ENCODE measurements at places on chromosomes 2 and 18.

GRCh38 chr18:13036622-13037320 is 45.6 kb downstream of the CEP192 start:
- no peak for DNase-seq

- no peak for DNase-seq
Measured at GRCh38 chr2:26521913-26522180, 43.9 kb upstream of the OTOF start.

DNA sequence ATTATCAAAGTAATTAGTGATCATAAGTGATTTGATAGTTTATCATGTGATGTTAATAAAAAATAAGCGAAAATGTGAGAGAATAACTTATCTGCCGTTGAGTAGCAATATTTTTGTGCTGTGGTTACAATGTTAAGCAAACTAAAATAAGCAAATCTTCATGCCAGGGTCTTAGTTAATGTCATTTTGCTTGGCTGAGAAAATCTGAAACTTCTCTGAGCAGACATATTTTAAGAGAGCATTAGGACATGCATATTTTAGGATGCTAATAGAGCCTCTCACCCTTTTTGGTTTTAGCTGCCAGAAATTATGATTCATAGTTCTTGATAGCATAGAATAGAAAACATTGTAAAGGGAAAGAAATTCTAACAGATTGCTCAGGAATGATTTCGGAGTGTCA is 233.5 kb upstream of the ZEB2 start:
- no peak for DNase-seq

GRCh38 chr2:154698296-154698720 is at the start of gene KCNJ3:
TSS of gene KCNJ3 (plus strand) at chr2:154698695. CDS start at chr2:154698776, 81 bp downstream.
- no peak for DNase-seq

DNA sequence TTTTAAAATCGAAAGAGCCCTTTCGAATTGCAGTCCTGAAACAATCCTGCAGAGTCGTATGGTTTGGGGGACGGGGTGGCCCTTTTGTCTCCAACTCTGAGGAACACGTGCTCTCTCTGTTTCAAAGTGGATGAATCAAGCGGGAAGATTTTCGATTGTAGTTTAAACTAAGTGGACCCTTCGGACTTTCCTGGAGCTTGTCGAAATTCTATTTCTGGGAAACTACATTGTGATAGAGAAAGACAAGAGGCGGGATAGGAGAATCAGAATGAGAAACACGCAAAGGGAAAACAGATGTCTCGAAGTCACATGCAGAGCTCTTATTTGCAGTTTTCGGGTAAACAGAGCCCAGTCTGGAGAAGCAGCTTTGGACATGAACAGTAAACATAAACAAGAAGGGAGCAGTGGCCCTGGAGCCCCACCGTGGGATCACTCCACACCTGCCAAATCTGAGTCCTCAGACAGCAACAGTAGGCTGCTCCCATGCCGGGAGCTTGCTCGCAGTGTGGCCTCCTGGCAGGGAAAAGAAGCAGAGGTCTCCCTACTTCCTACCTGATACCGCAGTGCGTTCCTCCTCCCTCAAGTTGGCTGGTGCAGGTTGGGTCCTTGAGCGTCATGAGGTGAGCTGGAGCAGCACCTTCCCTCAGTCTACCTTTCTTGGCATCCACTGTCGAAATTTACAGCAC is 202.4 kb downstream of the SLC4A3 start:
- no peak for DNase-seq

- no peak for DNase-seq
Measured at GRCh38 chr2:241895712-241896641, 26.4 kb downstream of the RTP5 start.

DNA sequence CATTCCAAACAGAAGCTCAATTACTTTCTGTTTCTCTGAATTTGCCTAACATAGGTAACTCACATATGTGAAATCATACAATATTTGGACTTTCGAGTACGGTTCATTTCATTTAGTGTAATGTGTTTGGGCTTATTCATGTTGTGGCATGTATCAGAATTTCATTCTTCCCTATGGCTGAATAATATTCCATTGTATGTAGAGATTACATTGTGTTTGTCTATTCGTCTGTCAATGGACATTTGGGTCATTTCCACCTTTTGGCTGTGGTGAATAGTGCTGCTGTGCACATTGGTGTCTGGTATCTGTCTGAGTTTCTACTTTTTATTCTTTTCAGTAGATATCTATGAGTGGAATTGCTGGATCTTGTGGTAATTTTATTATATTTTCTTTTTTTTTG is 43.9 kb downstream of the LBH start:
- DNase-seq, result no peak

GRCh38 chr2:236876642-236877041 is 209.0 kb upstream of the COPS8 start:
- DNase-seq, result no peak

GRCh38 chr2:153595939-153596338 is 117.4 kb upstream of the RPRM start:
- DNase-seq, result peak; percentile 4

DNA sequence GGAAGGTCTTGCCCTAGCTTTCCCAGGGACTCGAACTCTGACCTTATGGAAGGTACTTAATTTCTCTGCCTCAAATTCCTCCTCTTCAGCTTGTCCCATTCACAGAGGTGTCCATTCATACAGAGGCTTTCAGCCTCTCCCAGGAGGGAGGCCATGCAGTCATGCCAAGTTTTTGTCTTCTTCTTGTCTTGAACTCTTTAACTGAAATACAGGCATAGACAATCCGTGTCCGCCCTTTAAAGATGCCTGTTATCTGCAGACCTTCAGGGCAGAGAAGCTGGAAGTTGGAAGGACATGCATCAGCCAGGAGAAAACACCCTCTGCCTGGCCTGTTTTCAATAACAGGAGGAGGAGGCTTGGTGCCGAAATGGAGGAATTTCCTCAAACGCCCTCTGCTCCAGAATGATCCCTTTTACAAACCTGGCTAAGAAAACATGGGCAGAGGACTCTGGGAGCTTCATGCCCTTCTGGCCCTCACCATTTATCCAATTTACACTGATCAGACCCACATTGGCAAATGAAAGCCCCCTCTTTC is 308.3 kb downstream of the MYCN start:
- DNase-seq, result no peak

- DNase-seq, result no peak
Measured at GRCh38 chr2:63614448-63614968, 25.7 kb downstream of the MDH1 start.

GRCh38 chr2:241255542-241256167 is 59.8 kb downstream of the HDLBP start:
- DNase-seq, result no peak

DNA sequence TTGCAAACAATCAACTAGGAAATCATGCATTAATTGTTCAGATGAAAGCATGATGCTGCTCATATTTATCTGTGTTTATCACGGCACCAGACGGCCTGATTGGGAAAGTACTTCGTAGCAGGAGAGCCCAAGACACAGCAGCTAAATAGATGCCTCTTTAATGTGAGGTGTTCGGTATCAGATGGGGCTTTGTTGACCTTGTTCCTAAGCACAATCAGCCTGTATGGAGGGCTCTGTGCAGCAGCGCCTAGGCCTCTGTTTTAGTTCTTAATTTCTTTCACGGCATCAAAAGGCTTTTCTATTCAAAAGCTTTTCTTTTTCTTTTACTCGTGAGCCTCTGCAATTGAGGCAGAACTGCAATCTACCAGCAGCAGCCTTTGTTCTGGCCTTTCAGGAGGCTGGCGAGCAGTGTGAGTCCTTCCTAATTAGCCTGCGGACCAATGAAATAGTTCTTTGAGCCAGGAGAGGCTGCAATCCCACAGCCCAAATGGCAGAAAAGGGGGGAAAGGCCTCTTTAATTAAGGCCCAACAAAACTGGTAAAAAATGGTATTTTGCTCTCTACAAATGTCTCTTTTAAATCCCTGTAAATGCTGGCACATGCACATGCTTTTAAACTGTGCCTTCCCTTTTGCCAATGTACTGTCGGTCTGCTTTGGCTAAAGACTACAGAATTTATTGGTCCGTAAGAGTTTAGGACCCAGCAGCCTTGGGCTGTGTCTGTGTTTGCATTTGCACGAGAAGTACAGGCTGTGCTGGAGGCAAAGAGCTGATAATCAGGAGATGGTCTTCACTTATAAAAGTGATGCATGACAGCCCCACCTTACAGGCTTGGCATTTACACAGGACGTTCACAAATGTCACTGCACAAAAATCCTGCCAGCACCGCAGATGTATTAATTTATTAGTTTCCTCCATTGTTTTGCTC is 159.6 kb downstream of the RND3 start:
- no peak for DNase-seq

DNA sequence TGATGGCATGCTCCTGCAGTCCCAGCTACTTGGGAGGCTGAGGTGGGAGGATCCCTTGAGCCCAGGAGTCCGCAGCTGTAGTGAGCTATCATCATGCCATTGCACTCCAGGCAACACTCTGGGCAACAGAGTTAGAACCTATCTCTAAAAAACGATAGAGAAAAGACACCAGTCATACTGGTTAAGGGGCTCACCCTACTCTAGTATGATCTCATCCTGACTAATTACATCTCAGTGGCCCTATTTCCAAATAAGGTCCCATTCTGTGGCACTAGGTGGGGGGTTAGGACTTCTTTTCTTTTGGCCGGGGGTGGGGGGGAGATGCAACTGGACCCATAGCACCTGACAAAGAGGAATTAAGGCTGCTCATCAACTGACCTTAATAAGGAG is 163.2 kb upstream of the NCK2 start:
- no peak for DNase-seq

DNA sequence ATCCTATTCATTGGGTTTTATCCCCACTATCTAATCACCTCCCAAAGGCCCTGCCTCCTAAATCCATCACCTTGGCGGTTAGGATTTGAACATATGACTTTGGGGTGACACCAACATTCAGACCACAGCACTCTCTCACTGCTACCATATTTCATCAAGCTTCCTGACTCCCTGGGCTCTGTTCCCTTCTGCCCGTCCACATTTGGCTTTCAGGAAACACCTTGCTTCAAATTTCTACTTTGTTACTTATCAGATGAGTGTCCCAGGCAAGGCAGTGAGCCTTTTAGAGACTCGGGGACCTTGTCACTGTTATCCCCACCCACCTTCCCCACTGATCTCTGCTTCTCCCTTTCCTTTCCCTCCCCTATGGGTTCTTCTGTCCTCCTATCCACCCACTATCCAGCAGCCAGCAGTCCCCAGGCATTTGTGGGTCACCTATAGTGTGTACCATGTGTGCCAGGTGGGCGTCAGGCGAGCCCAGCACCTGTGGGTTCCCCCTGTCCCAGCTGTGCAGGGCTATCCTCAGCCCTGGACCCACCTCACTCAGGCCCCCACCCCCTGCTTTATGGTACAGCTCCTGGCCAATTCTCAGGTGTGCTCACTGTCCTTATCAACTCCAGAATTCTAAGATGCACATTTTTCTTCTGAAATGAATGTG is 230.9 kb downstream of the LOXHD1 start:
- DNase-seq, result no peak

- DNase-seq, result no peak
Measured at GRCh38 chr2:240638512-240639160, 13.4 kb downstream of the GPR35 start.

DNA sequence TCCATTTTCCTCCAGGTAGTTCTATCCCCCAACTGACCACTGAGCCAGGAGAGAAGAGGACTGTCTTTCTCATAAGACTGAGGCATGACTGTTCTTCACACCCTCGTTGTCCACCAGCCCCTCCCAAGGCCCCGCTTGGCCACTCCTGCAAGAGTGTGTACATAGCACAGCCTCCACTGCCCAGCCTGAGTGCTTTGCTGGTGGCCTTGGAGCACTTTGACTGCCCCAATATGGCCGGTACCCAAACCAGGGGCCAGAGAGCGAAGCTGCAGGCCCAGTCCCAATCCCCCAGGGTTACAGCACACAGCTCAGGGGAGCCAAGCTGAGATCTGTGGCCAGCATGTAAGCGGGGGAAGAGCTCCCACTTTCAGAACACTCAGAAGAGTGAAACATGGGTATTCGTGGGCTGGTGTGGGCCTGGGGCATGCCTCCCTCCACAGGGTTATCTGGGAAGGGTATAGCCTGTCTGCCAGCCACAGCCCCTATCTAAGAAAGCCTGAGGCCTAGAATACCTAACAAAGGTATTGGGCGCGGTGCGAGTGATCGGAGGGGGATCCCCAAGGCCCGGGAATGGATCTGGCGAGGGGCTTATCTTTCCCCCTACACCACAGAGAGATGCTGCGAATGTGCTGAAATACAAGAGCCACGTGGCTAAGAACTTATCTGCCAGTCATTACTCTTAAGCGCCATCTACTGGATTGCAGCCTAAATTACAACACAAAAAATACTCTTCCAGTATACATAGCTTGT is 163.8 kb downstream of the WDPCP start:
- DNase-seq, result peak; percentile 44

GRCh38 chr2:80058562-80058961 is 246.0 kb downstream of the LRRTM1 start:
- DNase-seq, result no peak

DNA sequence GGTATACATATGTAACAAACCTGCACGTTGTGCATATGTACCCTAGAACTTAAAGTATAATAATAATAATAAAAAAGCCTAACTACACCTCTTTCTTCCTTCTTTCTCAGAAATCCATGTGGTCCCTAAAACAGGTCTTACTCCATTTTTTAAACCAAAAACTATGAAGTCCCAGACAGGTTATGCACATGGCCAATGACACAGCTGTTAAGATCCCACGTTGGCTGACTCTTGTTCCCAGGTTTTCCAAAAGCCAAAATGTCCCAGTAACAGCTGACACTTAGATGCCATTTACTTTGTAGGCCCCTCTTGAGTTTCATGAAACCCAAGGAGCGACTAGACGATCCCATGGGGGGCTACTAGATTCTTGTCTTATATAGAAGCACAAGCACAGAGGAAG is 97.0 kb downstream of the KCNF1 start:
- DNase-seq, result no peak

GRCh38 chr18:37948471-37948870 is 382.9 kb upstream of the CELF4 start:
- DNase-seq, result no peak

GRCh38 chr18:39521164-39521563 is 1955.6 kb upstream of the CELF4 start:
- DNase-seq, result no peak

DNA sequence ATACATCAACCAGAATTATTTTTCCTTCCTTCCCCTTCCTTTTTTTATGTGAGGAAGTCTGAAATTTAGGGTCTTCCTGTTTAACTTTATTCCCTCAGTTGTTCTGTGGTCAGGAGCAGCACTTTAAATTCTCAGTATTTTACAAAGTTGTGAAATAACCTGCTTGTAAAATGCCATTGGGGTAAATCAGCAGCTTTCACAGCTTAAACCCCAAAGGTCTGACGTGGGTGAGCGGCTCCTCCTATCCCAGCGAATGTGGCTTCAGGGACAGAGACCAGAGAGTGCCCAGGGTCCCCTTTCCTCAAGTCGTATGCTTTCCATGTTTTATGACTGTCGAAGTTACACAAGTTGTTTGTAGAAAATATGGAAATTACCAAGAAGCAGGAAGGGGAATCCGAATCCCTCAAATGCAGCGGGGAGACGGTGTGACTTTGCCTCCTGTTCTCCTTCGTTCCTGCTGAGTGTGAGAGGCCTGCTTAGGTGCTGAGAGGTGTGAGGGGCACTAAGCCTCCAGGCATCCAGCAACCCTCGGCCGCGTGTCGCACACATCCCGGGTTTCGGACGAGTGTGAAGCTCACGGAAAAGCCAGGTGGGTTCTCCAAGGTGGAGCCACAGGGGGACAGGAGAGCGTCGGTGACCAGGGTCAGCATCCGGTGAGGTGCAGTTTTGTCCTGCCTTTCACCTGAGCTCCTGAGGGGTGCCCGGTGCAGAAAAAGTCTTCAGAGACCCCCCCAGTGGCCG is 10.8 kb upstream of the KCNG2 start:
- DNase-seq, result no peak

GRCh38 chr2:3571284-3571683 is 3.8 kb upstream of the RPS7 start:
- DNase-seq, result no peak

Data from NCI-H1417 (cell line).